ENCODE measurements at places on chromosomes 6 and 20.

DNA sequence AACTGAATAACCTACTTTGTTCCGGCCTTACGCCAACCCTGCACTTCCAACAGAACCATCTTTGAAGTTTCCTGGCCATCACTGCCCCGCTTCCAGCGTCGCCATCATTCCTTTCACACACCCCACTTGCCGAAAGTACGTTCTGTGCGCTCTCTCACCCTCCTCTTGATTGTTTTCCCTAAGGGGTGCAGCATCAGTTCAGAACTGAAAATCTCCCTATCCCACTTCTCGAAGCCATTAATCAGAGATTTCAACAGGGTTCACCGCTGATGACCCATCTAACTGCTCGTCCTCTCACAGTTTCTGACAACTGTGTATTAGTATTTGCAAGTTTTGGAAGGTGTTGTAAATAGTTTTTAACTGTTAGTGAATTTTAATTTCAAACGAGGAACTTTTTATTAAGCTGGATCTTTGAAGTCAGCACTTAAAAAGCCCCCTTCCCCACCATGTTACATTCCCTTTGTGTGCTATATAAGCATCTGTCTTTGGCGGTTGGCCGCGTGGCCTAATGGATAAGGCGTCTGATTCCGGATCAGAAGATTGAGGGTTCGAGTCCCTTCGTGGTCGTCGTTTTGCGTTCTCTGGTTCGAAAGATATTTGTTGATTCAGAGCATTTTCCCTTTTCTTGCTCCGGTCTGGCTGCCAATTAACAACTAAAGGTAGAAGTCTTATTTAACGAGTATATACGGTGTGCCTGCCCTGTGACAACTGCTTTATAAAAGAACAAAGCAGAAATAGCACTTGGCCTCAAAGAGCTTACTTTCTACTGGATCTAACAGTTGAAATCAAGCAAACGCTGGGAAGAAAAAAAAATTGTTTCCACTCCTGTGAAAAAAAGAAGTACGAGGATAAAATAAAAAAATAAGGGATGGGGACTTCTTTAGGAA, 42.6 kb downstream of the TRIM27 start:
- peak; percentile 94 for DNase-seq

DNA sequence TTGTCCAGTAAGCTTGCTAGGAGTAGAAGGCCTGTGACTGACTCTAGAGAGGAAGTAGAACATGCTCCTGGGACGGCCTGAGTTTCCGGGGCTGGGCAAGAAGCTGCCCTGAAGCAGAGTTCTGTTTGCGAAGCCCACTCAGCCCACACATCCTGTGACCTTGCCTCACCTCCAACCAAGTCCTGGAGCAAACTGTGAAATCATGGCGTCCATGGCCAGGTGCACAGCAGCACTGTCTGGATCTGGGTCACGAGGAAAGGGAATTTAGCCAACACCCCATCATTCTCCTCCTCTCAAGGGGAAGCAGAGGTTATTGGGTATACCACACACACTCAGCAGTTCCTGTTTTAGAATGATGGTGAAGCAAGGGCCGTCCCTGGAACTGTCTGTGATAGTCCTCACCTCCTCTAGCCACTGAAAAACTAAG, 87.5 kb downstream of the CRYBG1 start:
- DNase-seq, result no peak

GRCh38 chr20:4434681-4435080, 287.0 kb upstream of the PRND start:
- no peak for DNase-seq

DNA sequence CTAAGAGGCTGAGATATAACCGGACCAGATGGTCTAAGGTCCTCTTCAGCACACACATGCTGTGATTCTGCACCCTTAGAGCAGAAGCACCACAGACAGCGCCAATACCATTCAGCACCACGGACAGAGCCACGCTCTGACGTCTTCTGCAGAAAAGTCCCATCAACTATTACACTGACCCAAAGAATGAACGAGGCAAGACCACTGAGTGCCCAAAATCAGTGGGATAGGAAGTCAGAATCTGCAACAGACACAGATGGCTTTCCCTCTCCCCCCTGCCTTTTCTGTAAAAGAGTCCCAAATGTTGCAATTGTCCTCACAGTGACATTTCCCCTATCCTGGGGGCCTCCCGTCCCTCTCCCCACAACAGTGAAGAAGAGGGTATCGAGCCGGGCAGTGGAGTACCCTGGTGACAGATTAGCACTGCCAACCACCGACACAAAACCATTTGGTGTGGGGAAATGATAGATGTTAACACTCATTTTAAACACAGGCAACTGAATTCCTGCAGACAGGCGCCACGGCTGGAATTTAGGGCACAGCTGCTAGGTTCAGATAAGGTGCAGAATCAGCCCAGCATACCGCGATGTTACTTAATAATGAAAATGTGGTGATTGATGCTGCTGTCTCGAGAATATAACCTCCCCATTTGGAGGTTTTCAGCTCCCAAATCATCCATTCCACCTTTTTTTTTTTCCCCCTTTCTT, 66.6 kb upstream of the CTNNBL1 start:
- DNase-seq, result peak; percentile 91

All from endodermal cell (in vitro differentiated cells).